H1 (cell line): ENCODE measurements at places on chromosomes 3 and 15. TPM values are rescaled to one million over a fixed set of nuclear protein-coding genes. Genes with fewer than 3 reads are reported as not detected.

- peaks cover 8% of the 10 kb centered on the region for H3K4me1 ChIP-seq
- no peaks in the 10 kb centered on the region for H3K36me3 ChIP-seq
- DNase-seq = no peak
- no peaks in the 10 kb centered on the region for H3K27me3 ChIP-seq
Measured at GRCh38 chr15:78850941-78851755, 21.5 kb upstream of the MORF4L1 start.

The CELSR3 gene
- polyA plus RNA-seq = 11.6 and 17.5 TPM in 2 replicates

- H3K4me3 ChIP-seq = no peak overlapping the region
- no peak overlapping the region for H3K27ac ChIP-seq
- no peaks in the 10 kb centered on the region for H3K27me3 ChIP-seq
- H3K36me3 ChIP-seq = no peaks in the 10 kb centered on the region
- peaks cover 20% of the 10 kb centered on the region for H3K4me1 ChIP-seq
Measured at GRCh38 chr3:64344721-64345207, 119.5 kb upstream of the PRICKLE2 start.

The SLC22A14 gene
- 0.03 and 0.05 TPM in 2 replicates for polyA plus RNA-seq

DNA sequence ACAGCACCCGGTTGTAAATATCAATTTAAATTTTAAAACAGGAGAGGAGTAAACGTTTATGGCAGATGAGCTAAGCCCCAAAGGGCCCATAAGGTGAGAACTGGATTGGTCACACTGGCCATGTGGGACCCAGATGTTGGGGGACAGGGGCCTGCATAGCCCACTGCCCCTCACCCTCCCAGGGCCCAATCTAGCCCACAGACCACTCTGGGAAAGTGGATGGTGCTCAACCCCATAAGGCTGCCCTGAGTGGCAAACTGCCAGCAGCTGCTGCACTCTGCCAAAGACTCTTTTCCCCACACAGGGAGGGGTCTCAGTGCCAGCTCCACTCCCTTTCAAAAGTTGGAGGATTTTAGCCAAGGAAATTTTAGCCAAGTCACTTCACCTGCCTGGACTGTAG lies 42.5 kb downstream of the CCDC12 start:
- DNase-seq = no peak
- H3K27ac ChIP-seq = no peak overlapping the region
- H3K4me1 ChIP-seq = peaks cover 4% of the 10 kb centered on the region
- no peaks in the 10 kb centered on the region; the same call in none of the 2 replicates for H3K36me3 ChIP-seq
- no peak overlapping the region for H3K4me3 ChIP-seq

The SLC9C1 gene
- 0.06 and 0.15 TPM in 2 replicates for polyA plus RNA-seq

The FAM162A gene
- 21.0 and 38.2 TPM in 2 replicates for polyA plus RNA-seq

GRCh38 chr3:178802259-178802658 lies 266.0 kb downstream of the KCNMB2 start:
- DNase-seq = no peak
- no peaks in the 10 kb centered on the region for H3K36me3 ChIP-seq
- no peaks in the 10 kb centered on the region for H3K27me3 ChIP-seq
- no peak overlapping the region for H3K4me3 ChIP-seq
- H3K27ac ChIP-seq = no peak overlapping the region
- 0 out of 2 replicates have a peak, but pooled peaks cover 2% of the 10 kb centered on the region for H3K4me1 ChIP-seq

The TNFAIP8L3 gene
- polyA plus RNA-seq = 0.16 and 0.23 TPM in 2 replicates

DNA sequence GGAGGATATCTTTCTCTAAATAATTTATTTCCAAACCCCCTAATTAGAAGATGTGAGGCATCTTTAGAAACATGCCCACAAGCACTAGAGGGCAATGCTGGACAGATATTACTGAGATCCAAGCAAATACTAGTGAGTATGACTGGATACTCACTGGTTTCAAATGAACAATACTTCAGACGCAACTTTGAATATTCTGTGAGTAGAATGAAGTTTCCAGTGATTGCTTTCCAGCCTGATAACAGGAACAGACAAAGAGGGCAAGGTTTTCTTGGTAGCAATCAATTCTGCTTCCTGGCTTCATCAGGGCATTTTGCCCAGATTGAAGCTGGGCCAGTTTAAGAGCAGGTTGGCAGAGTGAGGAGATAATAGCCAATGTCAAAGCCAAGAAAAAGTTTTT lies 442.6 kb upstream of the PDZRN3 start:
- DNase-seq = no peak
- H3K4me1 ChIP-seq = no peaks in the 10 kb centered on the region; the same call in 1 of the 2 replicates
- H3K27ac ChIP-seq = no peak overlapping the region
- no peak overlapping the region for H3K4me3 ChIP-seq

DNA sequence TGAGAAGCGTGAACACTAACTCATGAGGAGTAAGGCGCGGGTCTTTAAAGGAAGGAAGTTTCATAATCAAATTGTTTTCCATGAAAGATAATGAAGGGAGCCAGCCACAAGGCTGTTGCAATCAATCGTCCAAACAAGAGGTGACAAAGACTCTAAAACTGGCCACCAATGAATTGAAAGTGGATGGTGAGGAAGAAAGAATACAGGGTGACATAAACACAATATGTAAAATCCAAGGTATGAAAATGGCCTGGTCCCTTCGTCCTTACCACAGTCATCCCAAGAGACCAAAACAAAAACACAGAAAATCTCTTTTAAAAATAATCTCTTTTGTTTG lies 12.0 kb downstream of the CD86 start:
- DNase-seq = no peak
- H3K27me3 ChIP-seq = no peaks in the 10 kb centered on the region
- H3K27ac ChIP-seq = no peak overlapping the region
- H3K4me3 ChIP-seq = no peak overlapping the region
- H3K36me3 ChIP-seq = no peaks in the 10 kb centered on the region

DNA sequence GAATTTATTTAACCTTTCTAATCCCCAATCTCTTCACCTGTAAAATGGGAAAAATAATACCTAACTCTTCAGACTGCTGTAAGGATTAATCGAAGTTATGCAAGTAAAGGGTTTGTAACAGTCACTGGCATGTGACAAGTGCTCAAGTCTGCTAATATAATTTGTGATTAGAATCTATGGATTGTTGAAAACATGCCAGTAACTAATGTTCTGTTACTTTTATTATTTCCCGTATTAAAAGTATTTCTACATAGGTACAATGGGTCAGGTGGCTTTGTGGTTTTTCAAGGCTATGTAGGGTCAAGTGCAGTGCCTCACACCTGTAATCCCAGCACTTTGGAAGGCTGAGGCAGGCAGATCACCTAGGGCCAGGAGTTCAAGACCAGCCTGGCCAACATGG lies 29.4 kb downstream of the ULK4 start:
- no peaks in the 10 kb centered on the region for H3K4me1 ChIP-seq
- H3K27me3 ChIP-seq = no peaks in the 10 kb centered on the region
- H3K27ac ChIP-seq = no peak overlapping the region

DNA sequence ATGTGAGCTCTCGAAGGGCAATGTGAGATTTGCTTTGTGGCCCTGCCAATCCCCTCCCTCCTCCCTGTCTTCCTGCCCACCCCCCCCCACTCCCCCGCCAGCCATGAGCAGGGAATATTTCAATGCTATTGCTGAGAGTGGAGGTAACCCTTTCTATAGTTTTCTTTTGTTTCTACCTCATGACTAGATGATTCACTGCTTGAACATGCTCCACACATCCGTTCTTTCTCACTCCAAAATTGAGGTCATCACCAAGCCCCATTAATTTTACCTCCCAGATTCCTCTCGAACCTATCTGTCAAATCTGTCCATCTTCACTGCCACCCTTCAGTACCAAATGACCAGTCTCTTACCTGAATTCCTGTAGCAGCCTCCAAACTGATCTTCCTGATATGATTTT lies 12.2 kb downstream of the ZNF774 start:
- 0 out of 2 replicates have a peak, but pooled peaks cover 3% of the 10 kb centered on the region for H3K27me3 ChIP-seq
- no peak for DNase-seq
- H3K4me3 ChIP-seq = no peak overlapping the region
- H3K36me3 ChIP-seq = no peaks in the 10 kb centered on the region
- no peaks in the 10 kb centered on the region for H3K4me1 ChIP-seq
- no peak overlapping the region for H3K27ac ChIP-seq

DNA sequence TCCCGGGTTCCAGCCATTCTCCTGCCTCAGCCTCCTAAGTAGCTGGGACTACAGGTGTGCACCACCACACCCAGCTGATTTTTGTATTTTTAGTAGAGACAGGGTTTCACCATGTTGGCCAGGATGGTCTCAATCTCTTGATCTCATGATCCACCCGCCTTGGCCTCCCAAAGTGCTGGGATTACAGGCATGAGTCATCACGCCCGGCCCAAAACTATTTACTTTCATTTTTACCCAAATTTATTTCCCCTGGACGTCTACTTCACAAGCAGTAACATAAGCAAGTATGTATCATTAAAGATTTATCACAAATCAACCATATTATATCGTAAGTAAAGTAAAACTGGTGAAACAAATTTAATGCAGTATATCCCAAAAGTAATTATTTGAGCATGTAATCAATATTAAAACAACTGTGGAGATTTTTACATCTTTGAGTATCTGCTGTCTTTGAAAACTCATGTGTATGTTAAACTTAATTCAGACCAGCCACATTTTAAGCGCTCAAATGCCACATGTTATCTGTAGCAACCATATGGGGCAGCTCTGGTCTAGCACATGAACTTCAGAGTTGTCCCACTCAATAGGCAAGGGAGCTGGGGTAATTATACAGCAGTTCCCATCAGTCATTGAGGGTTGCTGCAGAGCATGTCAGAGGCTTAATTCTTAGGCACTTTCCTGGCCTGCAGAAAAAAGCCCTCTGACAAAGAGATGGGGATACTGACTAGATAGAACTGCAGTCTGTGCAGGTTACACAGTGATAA lies 185.7 kb upstream of the CTDSPL start:
- no peak overlapping the region for H3K4me3 ChIP-seq
- no peak overlapping the region for H3K27ac ChIP-seq
- H3K36me3 ChIP-seq = no peaks in the 10 kb centered on the region
- no peaks in the 10 kb centered on the region for H3K27me3 ChIP-seq
- DNase-seq = no peak
- H3K4me1 ChIP-seq = no peaks in the 10 kb centered on the region

DNA sequence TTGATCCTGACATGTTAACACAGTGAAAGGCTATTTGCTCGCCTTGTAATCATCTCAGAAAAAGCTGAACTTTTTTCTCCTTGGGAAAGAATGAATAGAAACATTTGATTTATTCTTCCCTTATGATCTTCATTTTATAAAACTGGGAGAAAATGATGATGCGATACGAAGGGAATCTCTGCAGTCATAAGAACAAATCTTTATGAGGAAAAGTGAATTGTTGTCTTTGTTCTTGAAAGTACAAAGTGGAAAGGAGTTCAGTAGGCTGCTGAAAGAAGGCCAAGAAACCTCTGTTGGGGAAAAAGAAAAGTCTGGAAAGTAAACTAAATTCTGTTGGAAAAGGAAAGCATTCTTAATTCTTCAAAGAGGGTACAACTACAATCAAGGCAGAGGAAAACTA lies 248.8 kb downstream of the NSUN3 start:
- no peaks in the 10 kb centered on the region for H3K36me3 ChIP-seq
- H3K4me1 ChIP-seq = no peaks in the 10 kb centered on the region
- H3K27ac ChIP-seq = no peak overlapping the region
- H3K27me3 ChIP-seq = no peaks in the 10 kb centered on the region

DNA sequence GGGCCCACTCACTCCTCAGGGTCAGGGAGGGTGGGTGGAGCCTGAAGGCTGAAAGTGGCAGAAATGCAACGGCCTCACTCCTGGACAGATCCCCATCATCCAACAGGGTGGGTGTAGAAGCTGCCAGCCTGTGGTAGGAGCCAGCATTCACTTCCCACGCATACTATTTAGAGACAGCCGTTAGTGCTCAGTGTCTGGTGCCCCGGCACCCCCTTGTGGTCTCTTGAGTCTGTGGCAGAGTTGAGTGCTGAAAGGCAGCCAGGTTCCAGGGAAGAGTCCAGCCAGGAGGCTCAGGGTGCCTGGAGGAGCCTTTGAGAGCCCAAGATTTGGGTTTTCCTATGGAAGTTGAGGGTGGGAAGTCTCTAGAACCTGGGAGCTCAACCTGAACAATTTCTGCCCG lies 2.1 kb upstream of the GNAT1 start:
- no peak overlapping the region for H3K27ac ChIP-seq
- no peaks in the 10 kb centered on the region for H3K4me1 ChIP-seq
- H3K4me3 ChIP-seq = no peak overlapping the region
- peaks cover 20% of the 10 kb centered on the region; the same call in 1 of the 2 replicates for H3K36me3 ChIP-seq
- peaks cover 6% of the 10 kb centered on the region; the same call in 1 of the 2 replicates for H3K27me3 ChIP-seq

The CHRD gene
- 0.62 and 1.7 TPM in 2 replicates for polyA plus RNA-seq

The CLDN11 gene
- polyA plus RNA-seq = 4.8 and 8.1 TPM in 2 replicates
